ENCODE measurements at places on chromosomes 1 and 21.
A peak's percentile ranks its signal among the peaks of the same experiment; 100 is the strongest.

DNA sequence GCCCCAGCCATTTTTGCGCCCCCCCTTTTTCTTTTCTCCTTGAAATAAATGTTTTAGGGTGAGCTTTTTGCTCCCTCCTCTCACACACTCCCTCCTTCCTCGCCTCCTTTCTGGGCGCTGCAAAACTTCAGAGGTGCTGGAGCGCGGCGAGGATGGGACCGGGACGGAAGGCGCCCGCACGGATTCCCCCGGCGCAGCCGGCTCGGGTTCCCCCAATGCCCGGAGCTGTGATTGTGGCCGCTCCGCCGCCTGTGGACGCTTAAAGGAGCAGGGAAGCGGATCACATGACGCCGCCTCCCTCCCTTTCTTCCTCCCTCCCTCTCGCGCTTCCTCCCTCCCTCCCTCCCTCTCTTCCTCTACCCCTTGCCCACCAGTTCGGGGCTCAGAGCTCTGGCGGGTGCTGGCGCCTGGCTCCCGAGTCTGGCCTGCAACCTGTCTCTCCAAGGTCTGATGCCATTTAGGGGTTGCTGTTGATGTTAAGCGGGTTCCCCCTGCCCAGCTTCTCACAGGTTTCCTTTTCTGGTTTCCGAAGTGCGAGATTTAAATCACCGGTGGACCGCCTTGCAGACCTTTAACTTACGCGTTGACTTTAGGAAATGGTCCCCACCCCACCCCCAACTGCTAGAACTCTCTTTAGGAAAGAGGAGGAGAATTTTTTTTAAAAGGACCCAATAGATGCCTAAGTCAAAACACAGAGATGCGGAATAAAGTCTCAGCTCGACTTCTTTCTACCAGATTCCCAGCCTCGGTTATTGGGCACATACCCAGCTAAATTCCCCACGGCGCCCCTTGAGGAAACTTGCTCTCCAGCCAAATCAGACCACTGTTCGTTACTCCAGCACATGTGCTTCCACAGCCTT is at the start of gene WLS:
Gene WLS, minus strand, starts transcription at position 235 of the 860 bp plus-strand sequence. Its CDS starts 224 bp downstream, at position 11.
- peak; percentile 77 for DNase-seq

DNA sequence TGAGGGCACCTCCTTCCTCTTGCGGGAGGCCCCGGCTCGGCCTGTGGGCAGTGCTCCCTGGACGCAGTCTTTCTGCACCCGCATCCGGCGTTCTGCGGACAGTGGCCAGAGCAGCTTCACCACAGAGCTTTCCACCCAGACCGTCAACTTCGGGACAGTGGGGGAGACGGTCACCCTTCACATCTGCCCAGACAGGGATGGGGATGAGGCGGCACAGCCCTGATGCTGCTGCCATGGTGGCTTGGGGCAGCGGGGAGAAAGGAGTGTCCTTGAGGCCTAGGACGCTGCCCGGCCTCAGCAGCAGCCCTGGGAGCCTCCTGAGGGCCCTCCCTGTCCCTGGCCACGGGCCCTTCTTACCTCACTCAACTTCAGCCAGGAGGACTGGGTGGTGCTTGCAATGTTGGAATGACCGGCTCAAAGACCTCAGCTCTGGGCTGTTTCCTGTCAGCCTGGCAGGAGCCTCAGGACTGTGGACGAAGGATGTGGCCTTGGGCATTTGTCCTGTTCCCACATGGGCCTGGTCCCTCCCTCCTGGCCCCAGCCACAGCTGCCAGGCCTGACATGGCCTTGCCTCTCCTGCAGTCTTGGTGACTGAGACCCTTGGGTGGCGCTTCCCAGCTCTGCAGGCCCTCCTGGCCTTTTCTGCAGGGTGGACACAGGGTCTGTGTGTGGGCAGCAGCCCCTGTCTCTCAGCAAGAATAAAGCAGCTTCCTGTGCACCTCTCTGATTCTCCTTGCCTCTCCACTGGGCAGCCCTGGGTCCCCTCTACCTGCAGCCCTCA is 45.9 kb downstream of the TRIM11 start:
- no peak for DNase-seq

DNA sequence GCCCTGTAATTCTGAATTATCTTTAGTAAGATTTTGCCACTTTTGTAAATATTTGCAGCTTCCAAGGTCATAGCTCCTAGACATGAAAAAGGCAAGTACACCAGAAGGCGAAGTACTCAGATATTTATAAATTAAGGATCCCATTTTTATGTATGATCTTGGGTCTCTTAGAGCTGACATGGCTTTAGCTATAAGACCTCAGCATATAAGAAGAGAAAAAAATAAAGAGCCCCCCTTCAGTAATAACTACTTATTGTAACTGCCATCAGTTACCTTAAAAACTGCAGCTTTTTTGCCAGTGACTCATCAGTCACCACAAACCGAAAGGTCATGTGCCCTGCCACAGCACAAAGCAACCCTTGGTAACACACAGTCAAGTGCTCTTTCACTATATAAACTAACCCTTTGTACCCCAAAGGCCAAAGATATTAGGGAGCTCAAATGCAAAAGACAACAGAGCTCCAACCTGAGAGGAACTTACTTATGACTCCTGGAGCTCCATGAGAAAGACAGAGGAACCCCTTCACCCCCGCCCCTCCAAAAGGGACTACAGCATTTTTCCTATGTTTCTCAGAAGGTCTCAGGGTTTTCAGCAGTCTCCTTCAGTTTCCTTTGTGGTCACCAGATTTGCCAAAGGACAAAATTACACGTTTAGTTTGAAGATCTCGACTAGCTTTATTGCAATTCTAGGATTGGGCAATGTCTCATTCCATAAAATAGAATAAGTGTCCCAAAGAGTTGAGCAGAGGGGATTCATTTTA is 219.8 kb upstream of the DUSP10 start:
- no peak for DNase-seq

DNA sequence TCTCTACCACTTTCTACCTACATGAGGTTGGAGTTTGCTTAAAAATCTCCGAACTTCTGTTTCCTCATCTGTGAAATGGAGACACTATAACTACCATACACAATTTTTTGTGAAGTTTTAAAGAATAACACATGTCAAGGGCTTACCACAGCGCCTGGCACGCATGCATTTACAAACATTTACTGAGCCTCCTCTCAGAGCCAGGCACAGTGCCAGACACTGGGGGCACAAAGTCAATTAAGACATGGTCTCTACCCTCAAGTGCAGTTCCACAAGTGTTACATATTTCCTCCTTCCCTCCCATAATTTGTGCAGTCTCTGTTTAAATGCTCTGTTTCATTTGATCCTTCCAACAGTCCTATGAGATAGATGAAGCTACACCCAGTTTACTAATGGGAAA is 356.4 kb upstream of the ESRRG start:
- no peak for DNase-seq

GRCh38 chr1:153880962-153881361 is 41.8 kb downstream of the GATAD2B start:
- DNase-seq = peak; percentile 88

DNA sequence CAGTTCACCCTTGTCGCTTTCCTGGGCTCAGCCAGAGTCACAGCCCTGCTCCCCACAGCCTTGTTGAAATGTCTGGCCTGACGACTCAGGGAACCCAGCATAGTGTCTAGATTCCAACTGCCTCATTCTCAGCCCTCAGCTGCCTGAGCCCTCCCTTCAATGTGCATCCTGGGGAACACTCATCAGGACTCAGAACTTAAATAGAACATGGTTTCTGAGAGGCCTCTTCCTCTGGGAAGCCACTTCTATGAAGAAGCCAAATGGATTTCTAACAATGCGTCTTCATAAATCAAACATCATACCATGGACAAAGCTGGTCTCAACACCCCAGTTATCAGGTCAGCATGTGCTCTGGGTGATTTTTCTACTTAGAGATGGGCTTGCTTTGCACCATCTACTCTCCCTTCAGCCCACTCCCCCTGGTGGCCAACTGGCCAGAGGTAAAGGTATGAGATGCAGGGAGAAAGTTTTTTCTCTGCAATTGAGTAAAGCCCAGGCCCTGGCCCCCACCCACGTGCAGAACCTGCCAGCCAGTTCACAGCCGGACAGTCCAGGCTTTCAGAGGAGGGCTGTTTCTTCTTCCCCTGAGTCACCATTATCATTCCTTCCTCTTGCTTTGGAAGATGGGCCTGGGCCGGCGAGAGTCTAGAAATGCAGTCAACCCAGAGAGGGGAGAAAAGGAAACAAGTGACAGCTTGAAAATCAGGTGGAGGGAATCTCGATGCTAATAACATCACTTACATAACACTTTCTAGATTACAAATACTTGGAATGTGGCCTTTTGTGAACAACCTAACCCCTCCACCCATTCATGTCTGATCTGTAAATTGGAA is 32.1 kb downstream of the CD244 start:
- DNase-seq = peak; percentile 7

DNA sequence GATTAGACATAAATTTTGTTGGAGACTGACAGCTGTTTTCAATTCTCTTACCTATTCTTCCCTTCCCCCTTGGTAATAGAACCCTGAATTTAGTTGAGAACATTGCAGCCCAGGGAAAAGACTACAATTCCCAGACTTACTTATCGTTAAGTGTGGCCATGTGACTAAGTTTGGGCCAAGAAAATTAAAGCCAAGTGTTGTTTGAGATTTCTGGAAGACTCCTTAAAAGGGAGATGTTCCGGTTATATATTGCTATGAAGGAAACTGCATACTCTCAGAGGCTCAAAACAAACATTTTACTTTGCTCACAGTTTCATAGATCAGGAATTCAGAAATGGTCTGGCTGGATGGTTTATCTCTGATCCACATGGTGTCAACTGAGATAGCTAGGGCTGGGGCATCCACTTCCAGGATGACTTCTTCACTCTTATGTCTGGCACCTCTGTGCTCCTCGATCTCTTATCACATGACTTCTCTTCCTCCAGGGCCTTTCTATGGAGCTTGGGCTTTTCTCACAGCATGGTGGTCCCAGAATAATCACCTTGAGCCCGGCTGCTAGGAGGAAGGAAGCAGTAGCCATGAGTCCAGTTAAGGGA is 22.4 kb upstream of the CD34 start:
- DNase-seq = no peak

DNA sequence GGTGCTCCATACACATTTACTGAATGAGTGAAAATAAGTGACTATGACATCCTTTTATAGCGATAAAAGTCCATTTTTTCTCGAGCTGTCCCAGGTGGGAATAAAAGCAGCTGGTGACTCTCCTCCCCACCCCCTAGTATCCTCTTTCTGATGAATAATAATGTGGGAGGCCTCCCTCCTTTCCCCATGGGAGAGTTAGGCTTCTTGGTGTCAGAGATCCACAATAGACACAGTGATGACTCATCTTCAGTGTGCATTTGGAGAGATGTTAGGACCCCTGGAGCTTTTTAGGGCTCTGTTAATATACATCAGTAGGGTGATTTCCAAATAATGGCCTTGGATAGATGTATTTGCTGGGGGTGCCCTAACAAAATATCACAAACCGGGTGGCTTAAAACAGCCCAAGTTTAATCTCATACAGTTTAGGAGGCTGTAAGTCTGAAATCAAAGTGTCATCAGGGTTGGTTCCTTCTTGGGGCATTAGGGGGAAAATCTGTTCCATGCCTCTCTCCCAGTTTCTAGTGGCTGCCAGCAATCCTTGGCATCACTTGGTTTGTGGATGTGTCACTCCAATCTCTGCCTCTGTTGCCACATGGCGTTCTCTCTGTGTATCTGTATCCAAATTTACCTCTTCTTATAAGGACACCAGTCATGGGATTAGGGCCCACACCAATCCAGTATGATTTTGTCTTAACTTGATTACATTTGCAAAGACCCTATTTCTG is 4.4 kb upstream of the PHC2 start:
- peak; percentile 66 for DNase-seq

DNA sequence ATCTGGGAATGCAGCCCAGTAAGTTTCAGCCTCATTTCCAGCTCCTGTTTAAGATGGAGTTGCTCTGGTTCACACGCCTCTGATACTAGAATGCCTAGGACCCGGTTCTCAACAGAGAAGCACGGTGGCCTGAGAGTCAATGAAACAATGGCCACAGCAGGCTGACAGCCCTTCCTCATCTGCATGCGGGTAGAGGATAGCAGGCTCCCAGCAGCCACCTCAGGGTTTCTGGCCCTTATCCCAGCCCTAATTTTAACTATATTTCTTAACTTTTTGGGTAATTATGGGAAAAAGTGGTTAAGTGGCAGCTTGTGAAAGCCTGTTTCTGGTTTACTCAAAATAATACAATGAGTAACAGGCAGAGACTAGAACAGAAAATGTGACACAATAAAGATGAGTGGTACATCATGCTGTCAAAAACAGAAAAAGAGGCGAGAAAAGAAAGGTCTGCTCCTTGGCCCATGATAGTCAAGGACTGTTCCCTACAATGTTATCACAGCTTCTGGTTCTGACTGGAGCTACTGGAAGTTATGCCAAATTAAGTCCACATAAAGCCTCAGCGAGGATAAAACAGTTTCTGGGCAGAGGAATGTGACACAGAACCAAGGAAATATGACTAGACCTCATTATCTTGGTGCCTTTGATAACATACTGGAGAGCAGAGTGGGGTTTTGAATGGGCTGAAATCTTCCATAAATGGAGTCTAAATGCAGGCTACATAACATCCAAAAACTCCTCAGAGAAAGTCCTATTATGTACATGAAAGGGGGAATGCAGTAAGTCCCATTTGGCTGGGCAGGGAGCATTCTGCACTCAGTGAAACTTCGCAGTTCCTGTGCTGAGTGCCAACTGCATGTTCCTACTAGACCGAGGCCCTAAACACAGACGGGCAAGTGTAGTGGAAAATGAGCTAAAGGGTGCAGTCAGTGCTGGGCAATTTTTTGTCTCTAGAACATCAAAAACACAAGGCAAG is 92.1 kb downstream of the NIBAN1 start:
- no peak for DNase-seq

- no peak for DNase-seq
Measured at GRCh38 chr1:207059881-207060280, 6.8 kb downstream of the PFKFB2 start.

DNA sequence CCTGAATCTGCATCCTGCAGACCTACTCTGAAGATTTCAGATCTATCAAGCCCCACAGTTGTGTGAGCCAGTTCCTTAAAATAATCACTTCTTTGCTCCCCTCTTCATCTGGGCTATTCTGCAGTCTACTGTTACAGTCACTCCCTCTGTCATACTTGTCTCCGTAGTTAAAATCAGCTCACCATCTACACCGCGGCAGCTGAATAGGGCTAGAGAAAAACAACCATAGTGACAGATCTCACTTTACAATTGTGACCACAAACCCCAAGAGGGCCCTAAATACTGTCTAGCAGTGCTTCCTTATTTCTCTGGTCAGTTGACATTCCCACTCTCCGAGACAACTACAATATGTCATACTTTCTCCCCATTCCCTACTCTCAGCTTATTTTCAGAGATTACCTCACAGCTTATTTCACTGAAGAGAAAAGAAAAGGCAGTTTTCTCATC is 12.9 kb downstream of the DESI2 start:
- DNase-seq = no peak

DNA sequence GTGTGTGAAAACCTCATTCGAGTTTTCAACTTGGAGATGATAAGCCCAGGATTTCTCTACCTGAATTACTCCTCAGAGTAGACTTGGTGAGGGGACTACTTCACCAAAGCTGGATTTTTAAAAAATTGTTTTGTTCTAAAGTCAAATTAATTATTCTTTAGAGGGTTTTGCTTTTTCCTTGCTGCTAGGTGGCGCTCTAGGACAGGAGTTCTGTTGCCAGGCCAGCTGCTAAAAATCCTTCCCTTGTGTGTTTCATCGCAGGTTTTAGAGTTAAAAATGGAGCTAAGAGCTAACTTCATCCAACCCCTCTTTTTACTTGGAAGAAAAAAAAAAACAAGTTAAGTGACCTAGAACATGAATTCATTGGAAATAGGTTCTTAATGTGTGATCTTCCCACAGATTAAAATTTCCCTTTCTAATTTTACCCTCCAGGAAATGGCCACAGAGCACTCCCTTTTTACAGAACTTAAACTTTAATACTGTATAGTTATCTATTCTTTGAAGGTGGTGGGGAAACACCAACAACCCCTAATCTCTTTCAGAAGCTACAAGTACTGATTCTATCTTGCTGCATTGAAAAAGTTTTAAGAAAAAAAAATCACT is 36.7 kb upstream of the FAM163A start:
- DNase-seq = peak; percentile 6
